ENCODE measurements at places on chromosomes 2 and 18. TPM values are rescaled to one million over a fixed set of nuclear protein-coding genes. Genes with fewer than 3 reads are reported as not detected.

The TMEM182 gene
- 176 TPM for total RNA-seq

The TEX44 gene
- not detected for total RNA-seq

The GAL3ST2 gene
- total RNA-seq: not detected

The CDH2 gene
- 544 TPM for total RNA-seq

The LRP2 gene
- not detected for total RNA-seq

The ZNF142 gene
- total RNA-seq: 19.4 TPM

The KCNF1 gene
- total RNA-seq: 0.11 TPM

The IL1RL2 gene
- 0.11 TPM for total RNA-seq

The CCDC148 gene
- 0.36 TPM for total RNA-seq

The GPR35 gene
- total RNA-seq: 0.75 TPM

The SNTG2 gene
- total RNA-seq: 0.49 TPM

The GTF2A1L gene
- not detected for total RNA-seq

Measured in heart right ventricle (tissue), 16 donors.